ENCODE measurements at places on chromosomes 6 and 20.

DNA sequence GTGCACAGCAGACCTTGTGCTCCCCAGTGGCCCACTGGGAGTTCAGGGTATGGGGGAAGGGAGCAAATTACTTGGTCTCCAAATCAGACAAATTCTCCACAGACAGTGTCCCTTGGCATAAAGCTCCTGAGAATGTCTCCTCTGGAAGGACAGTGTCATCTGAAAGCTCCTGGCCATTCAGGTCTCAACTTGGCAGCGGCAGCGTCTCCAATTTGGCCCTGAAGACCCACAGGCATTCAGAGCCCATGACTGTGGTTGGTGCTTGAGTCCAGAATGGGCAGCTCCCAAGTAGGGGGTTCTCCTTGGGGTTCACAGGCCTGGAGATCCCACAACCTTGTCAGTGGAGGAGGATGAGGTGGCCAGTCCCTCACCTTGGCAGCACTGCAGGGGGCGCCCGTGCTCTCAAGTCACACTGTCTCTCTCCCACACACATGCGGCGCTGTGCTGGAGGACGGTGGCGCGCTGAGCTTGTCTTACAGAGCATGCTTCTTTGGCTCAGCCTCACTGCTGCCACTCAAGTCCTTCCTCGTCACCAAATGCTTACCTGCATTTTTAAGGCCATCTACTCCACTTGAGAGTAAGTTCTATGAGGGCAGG, 20.7 kb downstream of the DYNLRB1 start:
- DNase-seq = peak; percentile 66

GRCh38 chr6:144544266-144544830, 259.2 kb downstream of the UTRN start:
- DNase-seq = no peak

DNA sequence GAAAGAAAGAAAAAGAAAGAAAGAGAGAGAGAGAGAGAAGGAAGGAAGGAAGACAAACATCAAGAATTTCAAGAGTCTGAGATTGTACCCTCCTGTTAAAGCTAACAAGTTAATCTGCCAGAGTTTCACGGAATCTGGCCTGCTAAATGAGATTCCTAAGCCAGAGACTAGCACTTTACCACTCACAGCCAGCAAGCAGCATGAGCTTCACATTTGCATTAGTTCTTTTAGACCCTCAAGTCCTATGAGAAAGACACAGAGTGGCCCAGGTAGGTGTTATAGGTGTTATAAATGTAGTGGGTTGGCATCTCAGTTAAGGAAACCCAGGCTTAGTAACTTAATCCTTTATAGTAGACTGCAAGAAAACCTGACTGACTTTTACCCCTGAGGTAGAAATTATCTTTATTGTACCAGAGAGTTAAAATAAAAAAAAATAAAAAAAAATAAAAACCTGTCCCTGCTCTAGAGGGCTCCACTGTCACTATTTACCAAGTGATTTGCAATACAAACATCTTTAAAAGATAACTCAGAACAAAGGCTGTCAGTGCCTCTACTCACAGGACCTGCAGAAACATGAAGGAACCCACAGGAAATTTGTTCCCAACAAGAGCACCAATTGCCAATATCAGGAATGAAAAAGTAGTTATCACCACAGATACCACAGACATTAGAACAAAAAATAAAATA, 9.7 kb upstream of the IBTK start:
- DNase-seq = no peak

DNA sequence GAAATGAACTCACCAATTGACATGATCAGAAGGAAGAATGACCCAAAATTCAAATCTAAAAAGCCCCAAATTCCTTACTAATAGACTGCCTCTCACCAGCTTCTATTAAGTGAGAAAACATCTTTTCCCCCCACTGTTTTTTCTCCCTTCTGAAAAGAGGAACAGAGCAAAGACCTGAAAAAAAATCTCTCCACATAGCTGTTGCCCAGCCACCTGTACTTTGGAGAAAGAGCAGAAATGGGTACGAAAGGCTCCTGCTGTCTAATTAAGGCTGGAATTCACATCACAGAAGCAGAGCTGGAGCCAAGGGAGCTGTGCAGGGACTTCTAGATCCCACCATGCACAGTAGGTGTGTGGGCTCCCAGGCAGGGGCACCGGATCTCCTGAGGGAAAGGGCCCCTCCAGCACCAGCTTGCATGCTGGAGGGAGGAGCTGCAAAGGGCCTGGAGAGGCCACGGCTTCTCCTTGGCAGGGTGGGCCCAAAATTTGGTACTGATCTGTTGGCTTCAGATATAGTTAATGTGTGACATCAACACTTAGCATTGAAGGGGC, 73.2 kb upstream of the DUSP22 start:
- DNase-seq = no peak

GRCh38 chr6:130204322-130204721, 18.4 kb downstream of the SAMD3 start:
- no peak for DNase-seq
